ENCODE measurements at places on chromosomes 1 and 21.

DNA sequence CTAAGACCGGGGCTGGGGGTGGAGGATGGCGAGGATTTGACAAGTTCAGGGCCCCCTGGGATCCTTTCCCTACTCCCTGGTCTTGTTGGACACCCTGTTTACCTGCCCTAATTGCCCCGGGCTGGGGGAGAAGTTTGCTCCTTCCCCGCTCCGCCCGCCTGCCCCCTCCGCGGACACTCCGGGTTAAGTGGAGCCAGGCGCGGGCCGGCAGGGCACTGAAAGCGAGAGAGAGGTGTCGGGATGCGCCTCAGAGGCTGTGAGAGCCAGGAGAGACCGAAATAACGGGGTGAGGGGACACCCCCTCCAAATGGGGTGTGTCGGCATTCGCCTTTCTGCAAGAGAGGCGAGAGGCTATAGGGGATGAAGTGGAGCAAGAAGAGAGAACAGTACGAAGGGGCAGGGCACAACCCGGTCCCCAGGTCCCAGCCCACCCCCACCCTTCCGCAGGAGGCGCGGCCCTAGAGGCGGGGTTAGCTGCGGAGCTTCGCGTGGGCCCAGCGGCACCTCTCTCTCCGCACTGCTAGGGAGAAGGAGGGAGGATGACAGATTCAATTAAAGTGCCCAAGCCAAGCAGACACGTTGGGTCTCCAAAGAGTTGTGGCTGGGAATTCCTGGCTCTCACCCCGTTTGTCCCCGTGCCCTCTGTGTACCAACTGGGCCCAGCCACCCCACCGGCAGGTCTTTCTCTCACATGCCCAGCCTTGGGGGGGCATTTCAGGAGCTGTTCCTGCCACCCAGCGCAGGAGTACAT, 3.8 kb downstream of the EFNA3 start:
- no peak for DNase-seq

DNA sequence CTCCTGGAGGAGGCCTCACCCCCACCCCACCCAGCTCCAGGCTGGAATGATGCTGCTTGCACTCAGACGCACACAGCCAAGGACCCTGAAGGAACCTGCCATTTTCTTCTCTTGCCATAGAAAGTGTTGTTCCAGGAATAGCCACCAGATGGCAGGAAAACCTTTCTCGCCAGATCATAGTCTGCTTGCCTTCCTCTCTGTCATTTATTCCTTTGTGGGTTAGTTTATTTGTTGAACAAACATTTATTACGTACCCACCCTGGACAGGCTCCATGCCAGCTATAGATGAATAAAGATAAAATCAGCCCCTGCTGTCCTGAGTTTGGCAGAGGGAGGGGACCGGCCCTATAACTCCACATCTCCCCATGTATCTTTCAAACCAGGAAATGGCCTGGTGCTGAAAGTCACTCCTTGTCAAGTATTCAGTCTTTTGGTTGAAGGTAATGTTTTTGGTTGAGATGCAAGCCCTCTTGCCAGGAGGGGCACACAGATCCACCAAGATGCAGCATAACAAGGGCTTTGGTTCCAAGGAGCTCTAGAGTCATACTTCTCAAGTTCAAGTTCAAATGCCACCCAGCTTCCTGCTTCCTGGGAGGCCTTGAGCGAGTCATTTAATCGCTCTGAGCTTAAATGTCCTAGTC, 7.0 kb upstream of the KCNC4 start:
- DNase-seq = peak; percentile 38

DNA sequence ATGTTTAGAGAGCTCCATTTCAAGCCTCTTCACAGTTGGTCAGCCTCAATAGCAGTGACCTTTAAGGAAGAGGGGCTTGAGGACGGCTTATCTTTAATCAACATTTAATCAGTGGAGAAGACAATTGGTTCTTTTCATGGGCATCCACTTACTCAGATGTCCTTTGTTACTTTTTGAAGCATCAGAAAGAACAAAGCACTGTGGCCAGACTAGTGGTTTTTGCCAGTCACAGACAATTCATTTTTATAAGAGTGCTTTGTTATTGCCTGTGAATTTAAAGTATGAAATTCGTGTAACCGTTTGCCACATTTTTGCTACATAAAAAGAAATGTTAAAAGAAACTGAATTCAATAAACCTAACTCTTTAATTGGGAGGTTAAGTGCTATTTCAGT, 222.8 kb downstream of the TPR start:
- DNase-seq = no peak

DNA sequence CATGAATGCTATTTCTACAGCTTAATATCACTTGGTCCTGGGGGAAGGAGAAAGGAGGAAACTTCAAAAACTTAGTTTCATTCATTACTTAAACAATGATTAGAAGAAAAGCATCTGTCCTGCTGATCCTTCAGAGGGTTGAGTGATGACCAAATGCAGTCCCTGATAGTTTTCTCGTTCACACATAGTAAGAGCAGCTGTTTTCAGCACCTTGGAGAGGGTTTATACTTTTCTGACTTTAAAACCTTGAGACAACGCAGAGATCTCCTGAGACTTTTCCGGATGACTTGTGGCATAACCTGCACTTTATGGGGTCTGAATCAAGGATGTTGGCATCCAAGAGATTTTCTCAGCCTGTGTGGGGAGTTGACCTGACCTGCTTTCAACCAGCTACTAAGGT, 94.0 kb upstream of the KCND3 start:
- DNase-seq = no peak

- no peak for DNase-seq
These were observed 261.2 kb upstream of the NFIA start for GRCh38 chr1:60821156-60821555.

GRCh38 chr1:90176530-90176929, 181.6 kb downstream of the ZNF326 start:
- no peak for DNase-seq

DNA sequence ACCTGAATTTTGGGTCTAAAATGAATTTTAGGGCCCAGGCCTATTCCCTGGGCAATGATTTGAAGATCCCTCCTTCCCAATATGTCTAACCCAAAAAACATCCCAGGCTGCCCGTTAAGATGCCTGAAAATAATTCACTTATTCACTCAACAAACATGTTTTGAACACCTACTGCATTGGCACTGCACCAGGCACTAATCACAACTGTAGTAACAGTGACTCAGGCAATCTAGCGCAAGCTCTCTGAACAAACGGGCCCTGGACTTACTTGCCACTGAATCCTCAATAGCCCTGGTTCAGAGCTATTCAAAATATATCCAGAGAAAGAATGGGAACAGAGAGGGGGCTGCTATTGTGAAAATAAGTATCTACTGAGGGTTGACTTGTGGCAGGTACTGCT, 4.2 kb downstream of the CD244 start:
- no peak for DNase-seq

Measured in AG04450 (cell line).